Fibroblast of upper back skin (primary cell): ENCODE measurements at places on chromosomes 13 and 19.

DNA sequence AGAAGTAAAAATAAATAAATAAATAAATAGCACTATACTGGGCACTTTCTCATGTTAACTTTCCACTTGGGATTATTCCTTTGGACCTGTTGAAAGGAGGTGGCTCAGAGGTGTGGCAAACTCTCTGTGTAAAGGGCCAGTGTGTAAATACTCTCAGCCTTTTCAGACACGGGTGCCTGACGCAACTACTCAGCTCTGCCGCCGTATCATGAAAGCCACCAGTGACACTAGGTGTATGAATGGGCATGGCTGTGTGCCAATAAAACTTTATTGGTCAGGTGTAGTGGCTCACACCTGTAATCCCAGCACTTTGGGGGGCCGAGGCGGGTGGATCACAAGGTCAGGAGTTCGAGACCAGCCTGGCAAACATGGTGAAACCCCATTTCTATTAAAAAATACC lies 20.1 kb upstream of the SLC39A3 start:
- no peak for DNase-seq

GRCh38 chr19:48487948-48488347 lies 18.8 kb downstream of the CYTH2 start:
- DNase-seq, result peak; percentile 60

DNA sequence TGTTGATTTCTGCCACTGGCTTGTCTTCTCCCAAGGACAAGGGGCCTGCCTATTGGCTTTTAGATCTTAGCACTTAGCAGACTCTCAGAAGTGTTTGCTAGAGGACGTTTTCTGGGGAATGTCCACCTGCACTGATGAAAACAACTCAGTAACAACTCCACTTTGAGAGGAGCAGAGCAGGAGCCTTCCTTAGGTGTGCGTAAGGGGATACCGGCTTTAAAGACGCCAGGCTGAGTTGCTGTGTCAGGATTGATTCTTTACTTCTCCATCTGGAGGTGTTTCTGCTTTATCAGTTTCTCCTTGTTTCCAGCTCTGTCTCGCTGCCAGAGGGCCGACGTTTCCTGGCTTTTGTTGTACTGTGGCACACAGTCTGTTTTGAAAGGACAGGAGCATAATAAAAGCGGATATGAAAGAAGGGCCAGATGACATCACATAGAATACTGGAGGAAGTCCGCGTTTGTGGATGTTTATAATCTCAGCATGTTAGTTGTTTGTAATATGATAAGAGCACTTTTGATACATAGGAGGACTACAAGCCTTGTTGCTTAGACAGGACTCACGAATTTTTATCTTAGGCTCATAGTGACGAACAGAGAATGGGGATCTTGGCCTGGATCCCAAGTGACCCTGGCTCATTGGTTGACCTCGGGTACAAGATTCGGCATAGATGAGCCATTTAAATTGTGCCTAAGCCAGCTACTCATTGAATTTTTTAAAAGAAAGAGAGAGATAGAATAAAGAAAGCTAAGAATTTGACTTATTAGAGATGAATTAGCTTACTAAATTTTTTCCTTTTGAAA lies 34.6 kb downstream of the COL4A2 start:
- no peak for DNase-seq

GRCh38 chr13:31221057-31221456 lies 21.3 kb downstream of the B3GLCT start:
- DNase-seq, result no peak

- peak; percentile 45 for DNase-seq
Measured at GRCh38 chr19:46746281-46747057, at the start of gene STRN4. TSS of gene STRN4 (minus strand) at chr19:46746450. CDS start at chr19:46746430, 20 bp downstream.

GRCh38 chr19:43751466-43752220 lies 3.1 kb downstream of the SMG9 start:
- no peak for DNase-seq
